A549 treated with DMSO at 1 μM for 4 hours (cell line): ENCODE measurements at places on chromosomes 2 and 18. TPM values are rescaled to one million over a fixed set of nuclear protein-coding genes. Genes with fewer than 3 reads are reported as not detected.

DCAF17 gene
- 7.8 to 12.7 TPM (median 11.2 TPM) in 5 replicates for total RNA-seq

C2orf74 gene
- total RNA-seq = 15.1 to 17.2 TPM (median 15.3 TPM) in 5 replicates

ZNF236 gene
- 2.5 to 3.8 TPM (median 3.2 TPM) in 5 replicates for total RNA-seq

BUB1 gene
- 40.2 to 51.4 TPM (median 49.8 TPM) in 5 replicates for total RNA-seq

GPR17 gene
- total RNA-seq = 0.06 to 0.47 TPM (median 0.10 TPM) in 5 replicates

POTEI gene
- total RNA-seq = 0.01 TPM in 1 of 5 replicates, not detected in the others

EHD3 gene
- total RNA-seq = 8.3 to 9.9 TPM (median 9.2 TPM) in 5 replicates

ABCG8 gene
- not detected in 5 replicates for total RNA-seq

ABHD1 gene
- total RNA-seq = 1.1 to 2.3 TPM (median 1.6 TPM) in 5 replicates

CAPN13 gene
- total RNA-seq = 0.08 to 0.34 TPM (median 0.10 TPM) in 5 replicates

IL1R1 gene
- total RNA-seq = 19.9 to 34.5 TPM (median 28.6 TPM) in 5 replicates

CXCR2 gene
- total RNA-seq = 0.13 TPM in 1 of 5 replicates, not detected in the others

TXNDC2 gene
- 0.05 to 0.38 TPM (median 0.17 TPM) in 5 replicates for total RNA-seq

AFF3 gene
- 0.02 to 0.10 TPM (median 0.08 TPM) in 5 replicates for total RNA-seq

OXER1 gene
- not detected in 5 replicates for total RNA-seq

EVX2 gene
- not detected in 5 replicates for total RNA-seq

KLHL29 gene
- total RNA-seq = 3.4 to 5.1 TPM (median 4.4 TPM) in 5 replicates

DSEL gene
- 0.34 to 0.55 TPM (median 0.40 TPM) in 5 replicates for total RNA-seq

RAB17 gene
- total RNA-seq = 0.05 to 0.10 TPM (median 0.10 TPM) in 3 of 5 replicates, not detected in the others

BMP10 gene
- not detected in 5 replicates for total RNA-seq

TEX44 gene
- total RNA-seq = not detected in 5 replicates

KANSL3 gene
- 32.0 to 37.2 TPM (median 34.1 TPM) in 5 replicates for total RNA-seq

SERPINB10 gene
- 0.22 TPM in 1 of 5 replicates, not detected in the others for total RNA-seq

LAMA3 gene
- 29.5 to 44.3 TPM (median 41.7 TPM) in 5 replicates for total RNA-seq

GREB1 gene
- 2.4 to 3.7 TPM (median 3.2 TPM) in 5 replicates for total RNA-seq

LIPG gene
- 0.10 to 0.44 TPM (median 0.23 TPM) in 5 replicates for total RNA-seq

PLEKHB2 gene
- total RNA-seq = 71.6 to 88.2 TPM (median 81.3 TPM) in 5 replicates

GALR1 gene
- not detected in 5 replicates for total RNA-seq

EEF1B2 gene
- total RNA-seq = 998 to 1,236 TPM (median 1,052 TPM) in 5 replicates

ANKRD62 gene
- not detected in 5 replicates for total RNA-seq

LRATD1 gene
- total RNA-seq = 0.03 to 0.07 TPM in 2 of 5 replicates, not detected in the others

PIEZO2 gene
- total RNA-seq = 0.73 to 1.0 TPM (median 0.74 TPM) in 5 replicates

DRC1 gene
- total RNA-seq = 0.14 to 0.29 TPM (median 0.21 TPM) in 5 replicates

DYSF gene
- 0.72 to 1.2 TPM (median 0.85 TPM) in 5 replicates for total RNA-seq

QPCT gene
- total RNA-seq = 17.5 to 21.3 TPM (median 18.6 TPM) in 5 replicates

RTP5 gene
- not detected in 5 replicates for total RNA-seq

STARD6 gene
- total RNA-seq = not detected in 5 replicates

HOXD9 gene
- total RNA-seq = 0.99 to 2.1 TPM (median 1.3 TPM) in 5 replicates

ZNF385B gene
- total RNA-seq = 0.20 TPM in 1 of 5 replicates, not detected in the others

CNTNAP5 gene
- not detected in 5 replicates for total RNA-seq

CARF gene
- 0.85 to 1.9 TPM (median 1.0 TPM) in 5 replicates for total RNA-seq

BOLL gene
- total RNA-seq = not detected in 5 replicates

SERPINE2 gene
- total RNA-seq = 190 to 262 TPM (median 218 TPM) in 5 replicates

TLX2 gene
- 0.14 to 0.43 TPM (median 0.25 TPM) in 5 replicates for total RNA-seq

AOX1 gene
- 2.9 to 4.8 TPM (median 3.3 TPM) in 5 replicates for total RNA-seq
